ENCODE measurements at places on chromosomes 4 and X.

GRCh38 chr4:6493658-6494304 is 21.4 kb upstream of the PPP2R2C start:
- no peak for DNase-seq

GRCh38 chrX:36334572-36334971 is 415.0 kb downstream of the CFAP47 start:
- no peak for DNase-seq

DNA sequence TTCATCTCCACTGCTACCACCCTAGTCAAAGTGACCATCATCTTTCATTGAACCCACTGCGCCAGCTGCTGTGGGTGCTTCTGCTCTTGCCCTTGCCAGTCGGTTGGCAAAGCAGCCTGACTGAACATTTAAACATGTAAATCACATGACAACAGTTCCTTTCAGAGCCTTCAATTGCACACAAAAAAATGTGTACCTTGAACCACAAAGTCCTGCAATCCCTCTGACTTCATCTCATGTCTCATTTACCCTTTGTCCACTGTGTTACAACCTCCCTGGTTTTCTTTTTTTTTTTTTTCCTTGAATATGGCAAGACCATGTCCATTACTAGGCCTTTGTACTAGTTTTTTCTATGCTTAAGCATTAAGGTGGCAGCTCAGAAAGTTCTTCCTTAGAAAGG is 183.5 kb downstream of the GBA3 start:
- DNase-seq = no peak

- DNase-seq = no peak
These were observed 7.3 kb downstream of the TREX2 start for GRCh38 chrX:153438532-153438931.

DNA sequence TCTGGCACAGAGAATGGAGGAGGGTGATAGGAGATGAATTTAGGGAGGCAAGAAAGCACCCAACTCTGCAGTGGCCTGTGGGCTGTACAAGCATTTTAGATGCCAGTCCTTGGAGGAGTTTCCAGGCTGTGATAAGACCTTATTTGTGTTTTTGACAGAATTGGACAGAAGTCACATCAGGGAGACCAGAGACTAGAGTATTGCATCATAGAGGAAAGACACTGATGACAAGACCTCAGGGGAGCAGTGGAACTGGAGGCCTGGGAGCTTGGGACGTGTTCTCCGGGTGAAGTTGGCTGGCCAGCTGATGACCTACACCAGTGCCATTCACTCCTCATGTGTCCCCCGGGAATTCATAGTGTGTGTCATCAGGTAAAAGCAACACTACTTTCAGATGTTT is 284.0 kb upstream of the ZFP42 start:
- no peak for DNase-seq

GRCh38 chr4:106530024-106530361 is 161.4 kb upstream of the GIMD1 start:
- DNase-seq = no peak

- peak; percentile 8 for DNase-seq
These were observed 532 bp downstream of the ZNF827 start for GRCh38 chr4:145937971-145938611.

GRCh38 chrX:48971249-48972219 is at the start of gene KCND1:
Gene KCND1 (minus strand): TSS chrX:48971844. CDS start chrX:48970271, 1,573 bp downstream.
- no peak for DNase-seq

DNA sequence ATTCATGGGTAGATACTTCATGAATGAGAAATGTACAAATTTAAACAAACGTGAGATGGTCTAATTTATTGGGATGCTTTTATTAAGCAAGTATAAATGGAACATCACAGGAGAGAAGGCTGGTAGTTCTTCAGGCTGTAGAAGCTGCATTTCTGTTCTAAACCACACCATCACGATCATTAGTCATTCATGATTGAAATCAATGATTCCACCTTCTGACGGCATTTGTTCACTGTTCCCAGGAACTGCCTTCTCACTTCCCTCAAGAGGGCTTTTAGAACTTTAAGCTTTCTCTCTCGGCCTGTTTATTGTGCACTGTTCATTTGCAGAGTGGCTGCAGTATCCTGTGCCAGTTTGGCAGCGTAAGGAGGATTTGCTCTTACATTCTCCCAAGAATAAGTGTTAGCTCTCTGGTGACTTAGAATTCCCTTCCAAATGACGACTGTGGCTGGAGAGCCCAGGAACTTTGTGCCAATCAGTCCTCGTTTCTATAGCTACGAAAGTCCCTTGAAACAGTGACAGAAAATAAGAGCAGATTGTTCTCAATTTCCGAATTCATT is 54.7 kb downstream of the MFAP3L start:
- no peak for DNase-seq

GRCh38 chr4:38499101-38499500 is 164.9 kb upstream of the KLF3 start:
- no peak for DNase-seq

DNA sequence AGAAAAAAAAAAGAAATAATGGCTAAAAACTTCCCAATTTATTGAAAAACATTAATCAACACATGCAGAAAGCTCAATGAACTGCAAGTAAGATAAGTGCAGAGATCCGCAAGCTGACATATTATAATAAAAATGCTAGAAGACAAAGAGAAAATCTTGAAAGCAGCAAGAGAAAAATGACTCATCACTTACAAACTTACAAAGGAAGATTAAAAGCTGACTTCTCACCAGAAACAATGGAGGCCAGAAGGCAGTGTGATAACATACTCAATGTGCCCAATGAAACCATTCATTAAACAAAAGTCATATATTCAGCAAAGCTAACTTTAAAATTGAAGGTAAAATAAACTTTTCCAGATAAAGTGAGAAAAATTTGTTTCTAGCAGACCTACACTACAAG is 7.3 kb upstream of the BRWD3 start:
- DNase-seq = no peak

Data from stimulated activated CD8-positive, alpha-beta memory T cell treated with anti-CD3 and anti-CD28 coated beads, Interleukin-2, amount 100 ng/mL, for 48 hours (primary cell).